ENCODE measurements at places on chromosomes 7 and 10.
A peak's percentile ranks its signal among the peaks of the same experiment; 100 is the strongest.

DNA sequence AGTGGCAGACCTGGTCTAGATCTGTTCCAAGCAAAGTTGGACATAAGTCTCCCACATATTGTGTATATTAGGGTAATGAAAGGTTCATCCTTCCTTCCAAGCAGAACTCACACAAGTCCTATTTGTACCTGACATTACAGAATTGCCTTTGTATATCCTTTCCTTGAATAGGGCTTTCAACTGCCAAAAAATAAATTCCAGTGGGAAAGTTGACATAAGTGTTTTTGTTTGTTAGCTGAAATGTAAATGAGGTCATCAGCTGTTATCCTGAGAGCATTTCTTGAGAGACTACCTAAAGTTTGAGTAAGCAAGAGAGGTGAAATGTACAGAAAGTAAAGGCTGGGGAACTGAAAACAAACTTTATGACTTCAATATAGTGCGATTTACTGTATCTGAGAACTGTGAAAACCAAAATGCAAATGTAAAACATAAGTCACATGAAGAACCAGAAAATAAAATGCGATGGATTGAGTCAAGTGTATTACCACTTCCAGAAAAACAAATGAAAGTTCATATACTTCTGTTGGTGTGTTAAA, 527.3 kb upstream of the SEMA3D start:
- DNase-seq: no peak

GRCh38 chr7:134630893-134631292, 15.8 kb upstream of the BPGM start:
- no peak for DNase-seq

DNA sequence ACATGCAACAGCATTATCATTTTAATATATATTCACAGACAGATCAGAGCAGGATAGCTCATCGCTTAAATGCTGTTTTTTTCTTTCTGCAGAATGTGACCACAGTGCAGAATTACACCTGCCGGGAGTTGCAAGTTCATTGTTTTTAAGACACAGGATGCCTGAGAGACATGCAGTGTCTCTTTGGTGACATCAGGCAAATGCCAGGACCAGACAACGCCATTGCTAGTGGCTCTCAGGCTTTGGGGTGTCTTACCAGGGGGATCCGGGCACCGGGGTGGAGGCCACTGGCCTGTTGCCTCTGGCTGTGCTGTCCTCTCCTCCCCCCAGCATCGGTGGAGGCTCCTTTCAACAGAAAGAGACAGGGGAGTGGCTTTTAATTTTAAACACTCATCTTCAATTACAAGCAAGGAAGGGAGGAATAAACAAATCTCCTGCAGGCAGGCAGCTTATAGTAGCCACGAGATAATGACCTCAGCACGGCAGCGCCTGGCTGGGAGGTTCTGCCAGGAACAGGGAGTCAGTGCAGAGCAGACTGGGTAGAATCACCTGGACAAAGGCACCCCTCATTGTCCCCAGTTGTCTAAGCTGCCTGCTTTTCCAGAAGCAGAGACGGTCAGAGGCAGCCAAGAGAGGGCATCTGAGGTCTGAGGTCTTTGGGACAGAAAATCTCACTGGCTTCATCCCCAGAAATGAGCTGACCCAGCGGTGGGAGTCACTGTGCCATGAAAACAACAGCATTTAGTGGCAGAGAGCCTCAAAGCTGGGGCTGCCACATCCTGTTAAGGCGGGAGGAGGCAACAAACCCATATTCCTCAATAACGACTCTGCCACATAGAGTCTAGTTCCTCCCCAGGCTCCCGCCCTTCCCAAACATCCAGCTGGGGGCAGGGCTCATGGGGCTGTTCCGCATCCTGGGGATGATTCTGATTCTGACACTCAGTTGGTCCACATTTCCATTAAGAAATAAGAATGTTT, 148.4 kb downstream of the TCERG1L start:
- DNase-seq: no peak

GRCh38 chr7:122520971-122521555, 177.9 kb downstream of the RNF133 start:
- no peak for DNase-seq

- DNase-seq: no peak
Observed at GRCh38 chr10:100642295-100642994, 102.9 kb upstream of the PAX2 start.

DNA sequence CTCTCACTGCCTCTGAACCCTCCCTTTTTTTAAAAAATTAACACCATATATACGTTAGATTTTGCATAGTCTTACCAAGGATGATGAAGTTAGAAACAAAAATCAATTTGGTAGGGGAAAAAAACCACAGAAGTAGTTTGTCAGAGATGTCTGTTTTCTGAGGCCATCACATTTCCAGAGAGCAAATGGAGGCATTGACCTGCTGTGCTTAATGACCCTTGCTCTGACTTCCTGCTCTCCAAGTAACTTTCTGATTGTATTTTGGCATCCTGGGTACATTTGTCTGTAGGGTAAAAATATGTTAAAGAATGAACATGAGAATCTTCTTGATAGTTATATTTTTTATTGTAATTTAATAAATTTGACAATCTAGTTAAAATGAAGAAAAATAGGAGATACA, 140.2 kb downstream of the LCOR start:
- no peak for DNase-seq

GRCh38 chr10:77165445-77166208, 472.0 kb downstream of the KCNMA1 start:
- peak; percentile 28 for DNase-seq

DNA sequence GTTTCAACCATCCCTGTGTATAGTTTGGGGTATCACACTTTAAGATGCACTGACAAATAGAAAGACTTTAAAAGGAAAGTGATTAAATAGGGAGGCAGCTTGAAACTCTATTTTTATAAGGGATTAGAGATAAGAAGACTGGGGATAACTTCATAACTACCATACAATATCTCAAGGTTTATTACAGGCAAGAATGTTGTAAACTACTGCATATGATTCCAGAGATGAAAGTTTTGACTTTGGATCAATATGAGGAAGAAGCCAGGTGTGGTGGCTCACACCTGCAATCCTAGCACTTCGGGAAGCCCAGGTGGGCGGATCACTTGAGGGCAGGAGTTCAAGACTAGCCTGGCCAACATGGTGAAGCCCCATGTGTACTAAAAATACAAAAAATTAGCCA, 96.1 kb downstream of the DNAJC1 start:
- DNase-seq: no peak

GRCh38 chr10:96470116-96470743, 43.5 kb downstream of the TLL2 start:
- DNase-seq: no peak

DNA sequence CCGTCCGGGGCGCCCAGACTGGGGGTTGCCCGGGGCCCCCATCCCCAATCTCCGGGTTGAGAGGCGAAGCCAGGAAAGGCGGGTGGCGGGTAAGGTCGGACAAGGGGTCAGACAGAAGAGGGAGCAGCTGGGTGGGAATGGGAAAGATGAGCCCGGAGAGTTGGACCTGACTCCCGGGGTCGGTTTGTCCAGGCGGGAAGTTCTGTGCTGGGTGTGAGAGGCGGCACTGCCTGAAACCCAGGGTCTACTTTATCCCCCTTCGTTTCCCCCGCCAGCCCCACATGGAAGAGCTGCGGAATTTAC, 675 bp downstream of the SLC4A2 start:
- DNase-seq: no peak
